ENCODE measurements at places on chromosomes 12 and 14. TPM values are rescaled to one million over a fixed set of nuclear protein-coding genes. Genes with fewer than 3 reads are reported as not detected.

Gene LAG3
- 3.8 TPM for total RNA-seq

- H3K4me1 ChIP-seq: no peaks in the 10 kb centered on the region
- no peak overlapping the region for H3K27ac ChIP-seq
- no peaks in the 10 kb centered on the region for H3K36me3 ChIP-seq
- DNase-seq: no peak
- H3K4me3 ChIP-seq: no peak overlapping the region
Measured at GRCh38 chr12:117282490-117282889, 78.9 kb downstream of the NOS1 start.

Gene RFX4
- total RNA-seq: not detected

- H3K4me1 ChIP-seq: peaks cover 13% of the 10 kb centered on the region
- H3K4me3 ChIP-seq: no peak overlapping the region
- no peak for DNase-seq
- H3K36me3 ChIP-seq: peaks cover 9% of the 10 kb centered on the region
- no peak overlapping the region for H3K27ac ChIP-seq
Measured at GRCh38 chr14:73162251-73162650, 25.9 kb downstream of the PSEN1 start.

Gene RIN3
- 49.3 TPM for total RNA-seq

GRCh38 chr12:42582050-42582449 is 7.5 kb downstream of the PRICKLE1 start:
- peaks cover 2% of the 10 kb centered on the region for H3K36me3 ChIP-seq
- no peaks in the 10 kb centered on the region for H3K4me1 ChIP-seq
- no peak for DNase-seq
- H3K4me3 ChIP-seq: no peak overlapping the region
- peaks cover 36% of the 10 kb centered on the region for H3K27me3 ChIP-seq

DNA sequence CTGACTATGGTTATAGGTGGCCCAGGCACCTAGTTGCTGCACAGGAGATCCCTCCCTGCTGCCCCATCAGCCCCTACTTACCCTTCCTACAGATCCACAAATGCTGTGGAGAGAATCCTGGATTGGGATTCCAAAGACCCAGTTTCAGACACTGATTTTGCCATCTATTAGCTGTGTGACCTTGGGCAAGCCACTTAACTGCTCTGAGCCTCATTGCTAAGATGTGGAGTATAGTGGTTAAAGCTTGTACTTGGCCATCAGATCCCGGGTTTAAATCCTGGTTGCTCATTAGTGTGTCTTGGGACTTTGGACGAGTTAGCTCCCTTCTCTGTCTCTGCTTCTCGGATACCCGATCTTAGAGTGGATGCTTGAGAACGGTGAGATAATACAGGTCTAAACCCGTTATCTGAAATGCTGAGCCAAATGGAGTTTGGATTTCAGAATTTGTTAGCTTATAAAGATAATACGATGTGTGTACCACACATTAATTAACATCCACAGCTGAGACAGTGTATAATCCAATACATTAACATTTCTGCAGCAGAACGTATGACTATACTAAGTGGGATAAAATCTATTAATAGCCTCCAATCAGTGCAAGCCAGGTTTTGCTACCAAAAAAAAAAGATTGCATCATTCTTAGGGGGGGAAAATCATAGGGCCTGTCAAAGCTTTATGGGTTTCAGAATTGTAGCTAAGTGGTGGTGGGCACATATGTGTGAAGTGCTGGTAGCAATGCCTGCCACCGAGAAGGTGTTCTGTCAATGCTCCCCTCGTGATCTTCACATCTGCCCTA is 16.0 kb downstream of the PROX2 start:
- DNase-seq: no peak
- no peak overlapping the region for H3K27ac ChIP-seq
- no peaks in the 10 kb centered on the region for H3K36me3 ChIP-seq
- H3K27me3 ChIP-seq: peaks cover 5% of the 10 kb centered on the region

DNA sequence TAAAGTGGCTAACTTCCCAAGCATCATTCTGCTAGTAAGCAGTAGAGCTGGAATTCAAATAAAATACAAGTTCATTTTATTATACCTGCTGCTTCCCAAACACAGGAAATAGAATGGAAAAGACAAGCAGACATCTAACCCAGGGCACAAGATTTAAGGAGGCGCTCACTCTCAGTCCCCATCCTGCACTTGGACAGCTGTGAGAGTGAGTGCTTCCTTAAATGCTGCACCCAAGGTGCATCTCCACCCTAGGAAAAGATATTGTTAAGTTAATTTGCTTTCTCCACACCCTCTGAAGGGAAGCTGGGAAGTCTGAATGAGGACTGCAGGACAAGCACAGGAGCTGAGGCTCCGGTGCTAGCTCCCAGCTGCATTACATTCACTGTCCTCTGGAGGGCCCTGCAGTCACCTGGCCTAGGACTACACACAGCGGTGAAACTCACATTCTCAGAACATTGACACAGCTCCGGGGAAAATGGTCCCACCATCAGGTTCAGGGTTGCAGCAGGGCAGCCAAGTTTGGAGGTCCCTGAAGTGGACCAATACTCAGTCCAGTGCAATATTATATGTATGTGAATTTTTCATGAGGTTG is 14.2 kb downstream of the HEBP1 start:
- peaks cover 9% of the 10 kb centered on the region for H3K4me1 ChIP-seq
- no peaks in the 10 kb centered on the region for H3K27me3 ChIP-seq
- DNase-seq: no peak
- no peak overlapping the region for H3K27ac ChIP-seq
- peaks cover 2% of the 10 kb centered on the region for H3K36me3 ChIP-seq

- peaks cover 16% of the 10 kb centered on the region for H3K27me3 ChIP-seq
- DNase-seq: no peak
- no peak overlapping the region for H3K4me3 ChIP-seq
- no peak overlapping the region for H3K27ac ChIP-seq
- no peaks in the 10 kb centered on the region for H3K36me3 ChIP-seq
Measured at GRCh38 chr12:127342861-127343260, 924.1 kb upstream of the TMEM132C start.

DNA sequence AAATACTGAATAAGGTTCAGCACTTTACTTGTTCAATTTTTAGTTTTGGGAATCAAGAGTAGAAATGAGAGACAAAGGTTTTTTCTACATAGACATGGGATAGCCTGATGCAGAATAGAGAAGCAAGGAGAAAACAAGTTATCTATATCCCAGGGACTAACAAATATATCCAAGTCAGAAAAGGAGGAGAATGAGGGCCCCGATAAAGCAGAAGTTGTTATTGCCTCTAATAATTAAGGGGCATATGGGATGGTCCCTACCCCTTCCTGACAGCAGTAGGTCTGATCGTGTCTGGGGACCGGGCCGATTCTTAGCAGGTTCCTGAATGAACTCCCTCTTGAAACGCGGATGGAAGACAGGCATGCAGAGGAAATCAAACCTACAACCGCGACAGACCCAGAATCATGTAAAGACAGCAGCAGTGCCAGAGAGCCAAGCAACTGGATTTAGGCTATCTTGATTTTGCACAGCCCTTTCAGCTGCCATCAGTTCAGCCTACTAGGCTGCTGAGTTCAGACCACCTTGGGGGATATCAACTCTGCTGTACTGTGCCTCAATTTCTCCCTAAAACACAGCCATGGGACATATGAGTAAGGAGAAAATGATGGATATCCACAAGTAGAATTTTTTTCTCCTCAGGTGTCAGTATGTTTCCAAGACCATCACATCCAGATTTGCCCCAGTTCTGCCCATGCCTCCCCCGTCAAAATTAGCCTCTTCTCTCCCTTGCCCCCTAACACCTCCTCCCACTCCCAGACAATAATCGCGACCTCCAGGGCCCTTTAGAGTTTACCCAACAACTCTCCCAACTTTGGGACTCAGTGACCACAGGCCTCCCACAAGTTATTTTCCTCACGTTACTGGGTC is 706 bp downstream of the PRMT5 start:
- no peak for DNase-seq
- no peak overlapping the region for H3K27ac ChIP-seq
- H3K4me3 ChIP-seq: no peak overlapping the region
- H3K4me1 ChIP-seq: peaks cover 11% of the 10 kb centered on the region

GRCh38 chr14:58832095-58832521 is 194.3 kb downstream of the DACT1 start:
- H3K27ac ChIP-seq: peak overlapping the region; percentile 27
- peaks cover 11% of the 10 kb centered on the region for H3K27me3 ChIP-seq
- H3K36me3 ChIP-seq: no peaks in the 10 kb centered on the region
- peaks cover 2% of the 10 kb centered on the region for H3K4me1 ChIP-seq
- DNase-seq: no peak
- H3K4me3 ChIP-seq: no peak overlapping the region

DNA sequence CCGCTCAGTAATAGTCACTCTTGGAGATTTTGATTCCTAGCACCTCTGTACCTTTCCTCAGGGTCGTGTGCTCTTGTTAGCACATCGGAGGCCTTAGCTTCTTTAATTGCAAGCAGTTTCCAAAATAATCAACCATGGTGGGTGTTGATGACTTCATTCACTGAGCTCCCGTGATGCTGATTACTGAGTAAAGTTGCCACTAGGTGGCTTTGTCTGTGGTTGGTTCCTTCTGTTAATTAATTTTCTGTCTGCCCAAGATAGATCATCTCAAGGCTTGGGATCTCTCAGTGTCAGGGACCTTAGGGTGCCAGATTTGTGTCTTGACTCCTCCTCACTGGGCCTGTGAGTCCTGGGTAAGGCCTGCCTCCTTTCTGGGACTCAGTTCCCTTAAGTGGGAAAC is 54.3 kb downstream of the PTPN11 start:
- no peak overlapping the region for H3K4me3 ChIP-seq
- peaks cover 10% of the 10 kb centered on the region for H3K36me3 ChIP-seq
- DNase-seq: no peak
- peak overlapping the region; percentile 45 for H3K27ac ChIP-seq
- H3K27me3 ChIP-seq: no peaks in the 10 kb centered on the region

Gene SLC6A12
- total RNA-seq: not detected

GRCh38 chr12:29176941-29177340 is 27.9 kb downstream of the FAR2 start:
- no peak overlapping the region for H3K27ac ChIP-seq
- H3K4me3 ChIP-seq: no peak overlapping the region
- H3K36me3 ChIP-seq: peaks cover 5% of the 10 kb centered on the region
- H3K27me3 ChIP-seq: no peaks in the 10 kb centered on the region
- peaks cover 3% of the 10 kb centered on the region for H3K4me1 ChIP-seq

Gene SMCO2
- not detected for total RNA-seq

- DNase-seq: peak; percentile 20
- H3K4me3 ChIP-seq: peak overlapping the region; percentile 95
- no peaks in the 10 kb centered on the region for H3K27me3 ChIP-seq
- no peaks in the 10 kb centered on the region for H3K36me3 ChIP-seq
Measured at GRCh38 chr12:1592444-1593173, 1.8 kb downstream of the FBXL14 start.

DNA sequence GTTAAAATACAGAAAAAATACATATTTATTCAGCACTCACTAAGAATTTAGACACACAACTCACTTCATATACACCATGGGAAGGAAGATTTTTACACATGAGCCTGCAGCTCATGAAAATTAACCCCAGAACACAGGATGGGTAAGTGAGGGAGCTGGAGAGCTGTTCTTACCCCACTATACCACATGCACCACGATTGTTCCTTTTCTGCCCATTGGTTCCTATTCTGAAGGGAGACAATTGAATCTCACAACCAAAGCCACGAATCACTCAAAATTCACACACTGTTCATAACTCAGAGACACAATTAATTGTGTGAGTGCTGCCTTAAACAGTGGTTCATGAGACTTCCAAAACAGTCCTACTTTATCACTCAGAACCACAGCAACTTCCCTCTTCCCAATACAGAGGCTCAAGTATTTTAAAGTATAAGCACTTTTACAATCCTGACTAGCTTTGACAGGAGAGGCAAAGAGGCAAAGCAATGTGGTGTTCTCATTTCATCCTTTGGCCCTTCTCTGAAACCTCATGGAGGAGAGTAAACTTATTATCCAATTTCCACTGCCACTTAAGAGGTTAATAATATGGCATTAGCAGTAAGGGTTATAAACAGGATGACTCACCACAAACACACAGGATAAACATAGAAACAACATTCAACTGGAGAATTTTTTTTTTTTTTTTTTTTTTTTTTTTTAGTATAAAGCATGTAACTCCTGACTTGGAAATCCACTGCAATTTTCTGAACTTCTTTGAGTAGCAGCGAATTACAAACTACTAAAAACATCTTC is 59.5 kb downstream of the ITPR2 start:
- H3K4me1 ChIP-seq: peaks cover 15% of the 10 kb centered on the region
- H3K27ac ChIP-seq: no peak overlapping the region
- H3K4me3 ChIP-seq: no peak overlapping the region
- H3K36me3 ChIP-seq: peaks cover 5% of the 10 kb centered on the region

DNA sequence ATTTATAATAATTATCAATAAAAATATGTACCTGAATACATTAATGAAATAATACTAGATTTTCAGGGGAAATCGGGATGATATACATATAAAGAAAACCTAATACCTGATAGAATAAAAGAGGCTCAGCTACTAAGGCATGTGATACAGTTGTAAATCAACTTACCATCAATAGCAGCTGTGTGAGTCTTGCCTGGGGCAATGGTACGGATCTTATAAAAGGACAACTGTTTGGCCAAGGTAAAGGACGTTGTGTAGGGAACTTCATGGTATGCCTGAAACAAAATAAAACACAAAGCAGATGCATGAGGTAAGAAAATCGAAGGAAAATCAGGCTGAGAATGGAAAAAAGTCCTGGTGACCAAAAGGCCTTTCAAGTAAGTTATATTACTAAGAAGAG is 25.4 kb downstream of the NEK9 start:
- H3K4me1 ChIP-seq: peaks cover 9% of the 10 kb centered on the region
- no peak for DNase-seq
- no peak overlapping the region for H3K4me3 ChIP-seq
- H3K36me3 ChIP-seq: peaks cover 22% of the 10 kb centered on the region
- H3K27me3 ChIP-seq: no peaks in the 10 kb centered on the region

GRCh38 chr12:80716696-80717469 is at the start of gene MYF5:
TSS of gene MYF5 (plus strand) at chr12:80716912. CDS start at chr12:80717064, 152 bp downstream.
- peaks cover 15% of the 10 kb centered on the region for H3K27me3 ChIP-seq
- no peak within 1 kb of the TSS for H3K27ac ChIP-seq
- H3K4me3 ChIP-seq: no peak within 1 kb of the TSS

DNA sequence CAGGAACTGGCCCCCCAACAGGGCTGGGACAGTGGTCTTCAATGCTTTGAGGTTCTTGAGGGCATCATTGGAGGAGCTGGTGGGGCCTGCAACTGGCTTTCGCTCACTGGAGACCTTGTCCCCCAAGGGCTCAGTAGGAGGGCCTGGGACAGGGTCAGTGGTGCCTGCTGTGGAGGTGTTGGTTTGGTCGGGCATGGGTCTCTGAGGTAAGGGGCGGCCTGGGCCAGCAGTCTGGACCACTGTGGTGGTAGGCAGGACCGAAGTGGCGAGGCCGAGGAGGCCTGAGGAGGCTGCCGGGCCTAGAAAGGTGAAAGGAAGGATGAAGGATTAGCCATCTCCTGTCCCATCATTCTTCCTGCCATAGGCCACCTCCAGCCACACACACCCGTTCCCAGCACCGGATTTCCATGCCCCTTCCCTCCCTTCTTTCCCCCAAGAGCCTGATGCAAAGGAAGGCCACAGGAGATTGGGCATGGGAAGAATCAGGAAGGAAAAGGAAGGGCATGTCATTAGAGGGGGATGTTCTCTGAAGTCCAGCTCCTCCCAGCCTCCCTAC is 28.8 kb downstream of the ZFHX2 start:
- H3K4me1 ChIP-seq: peaks cover 5% of the 10 kb centered on the region
- no peaks in the 10 kb centered on the region for H3K27me3 ChIP-seq
- no peak overlapping the region for H3K4me3 ChIP-seq
- peaks cover 2% of the 10 kb centered on the region for H3K36me3 ChIP-seq
- no peak overlapping the region for H3K27ac ChIP-seq

- no peak overlapping the region for H3K4me3 ChIP-seq
- H3K27ac ChIP-seq: no peak overlapping the region
- H3K36me3 ChIP-seq: peaks cover 7% of the 10 kb centered on the region
- H3K27me3 ChIP-seq: no peaks in the 10 kb centered on the region
Measured at GRCh38 chr12:44655846-44656245, 220.3 kb downstream of the NELL2 start.

GRCh38 chr12:124854637-124855184 is 9.0 kb downstream of the SCARB1 start:
- no peak overlapping the region for H3K4me3 ChIP-seq
- H3K36me3 ChIP-seq: peaks cover 6% of the 10 kb centered on the region
- H3K27me3 ChIP-seq: peaks cover 10% of the 10 kb centered on the region
- H3K4me1 ChIP-seq: peaks cover 18% of the 10 kb centered on the region
